Keratinocyte (primary cell): ENCODE measurements at places on chromosomes 1 and 21.
A peak's percentile ranks its signal among the peaks of the same experiment; 100 is the strongest.

DNA sequence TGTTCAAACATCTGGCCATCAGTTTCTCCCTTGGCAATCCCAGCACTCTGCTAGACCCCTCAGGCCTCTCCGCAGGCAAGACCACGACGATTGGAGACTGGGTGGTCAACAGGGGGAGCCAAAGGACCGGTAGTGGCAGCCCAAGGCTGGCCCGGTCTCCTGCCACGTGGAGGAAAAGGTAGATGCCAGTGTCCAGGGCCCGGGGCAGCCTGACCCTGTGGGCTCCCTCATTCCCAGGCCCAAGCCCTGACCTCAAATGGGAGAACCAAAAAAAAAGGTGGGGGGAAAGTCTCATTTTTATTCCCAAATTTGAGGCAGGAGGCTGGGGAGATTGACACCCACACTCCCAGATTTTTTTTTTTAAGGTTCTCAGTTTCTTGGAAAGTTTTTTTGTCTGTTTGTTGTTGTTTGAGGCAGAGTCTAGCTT lies 24.8 kb downstream of the S100A6 start:
- no peak overlapping the region for H3K4me3 ChIP-seq
- H3K27me3 ChIP-seq, result no peaks in the 10 kb centered on the region
- peak overlapping the region; percentile 34 for H3K27ac ChIP-seq
- H3K4me1 ChIP-seq, result peaks cover 41% of the 10 kb centered on the region
- H3K36me3 ChIP-seq, result no peaks in the 10 kb centered on the region

DNA sequence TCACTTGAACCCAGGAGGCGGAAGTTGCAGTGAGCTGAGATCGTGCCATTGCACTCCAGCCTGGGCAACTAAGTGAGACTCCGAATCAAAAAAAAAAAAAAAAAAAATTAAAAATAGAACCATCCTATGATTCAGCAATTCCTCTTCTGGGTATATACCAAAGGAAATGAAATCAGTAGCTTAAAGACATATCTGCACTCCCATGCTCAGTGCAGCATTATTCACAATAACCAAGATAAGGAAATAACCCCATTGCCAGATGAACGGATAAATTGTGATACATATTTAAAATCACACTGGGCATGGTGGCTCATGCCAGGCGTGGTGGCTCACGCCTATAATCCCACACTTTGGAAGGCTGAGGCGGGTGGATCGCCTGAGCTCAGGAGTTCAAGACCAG lies 23.8 kb downstream of the ALDH9A1 start:
- no peaks in the 10 kb centered on the region for H3K27me3 ChIP-seq
- no peak overlapping the region for H3K27ac ChIP-seq
- H3K36me3 ChIP-seq, result peaks cover 6% of the 10 kb centered on the region

DNA sequence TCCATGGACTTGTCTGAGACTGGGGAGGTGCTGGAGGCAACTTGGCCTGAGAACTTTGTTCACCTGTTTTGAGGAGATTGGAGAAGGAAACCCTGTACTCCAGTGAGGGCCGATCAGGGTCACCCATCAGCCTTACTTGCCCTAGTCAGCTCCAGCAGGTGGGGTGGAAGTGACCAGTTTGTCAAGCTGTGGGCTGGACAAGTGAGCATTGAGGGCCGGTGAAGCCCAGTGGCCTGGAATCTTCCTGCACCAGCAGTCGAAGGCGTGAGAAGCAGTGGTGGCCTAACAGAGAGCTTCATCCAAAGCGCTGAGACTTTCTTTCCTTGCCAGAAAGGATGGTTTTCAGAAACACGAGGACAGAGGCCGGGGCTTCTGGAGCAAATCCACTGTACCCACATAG lies 9.6 kb downstream of the SLC37A1 start:
- no peaks in the 10 kb centered on the region for H3K27me3 ChIP-seq
- H3K4me3 ChIP-seq, result no peak overlapping the region
- H3K27ac ChIP-seq, result no peak overlapping the region
- H3K36me3 ChIP-seq, result peaks cover 8% of the 10 kb centered on the region

GRCh38 chr1:22186311-22186710 lies 43.4 kb upstream of the WNT4 start:
- H3K36me3 ChIP-seq, result no peaks in the 10 kb centered on the region
- H3K4me1 ChIP-seq, result no peaks in the 10 kb centered on the region
- H3K4me3 ChIP-seq, result no peak overlapping the region

DNA sequence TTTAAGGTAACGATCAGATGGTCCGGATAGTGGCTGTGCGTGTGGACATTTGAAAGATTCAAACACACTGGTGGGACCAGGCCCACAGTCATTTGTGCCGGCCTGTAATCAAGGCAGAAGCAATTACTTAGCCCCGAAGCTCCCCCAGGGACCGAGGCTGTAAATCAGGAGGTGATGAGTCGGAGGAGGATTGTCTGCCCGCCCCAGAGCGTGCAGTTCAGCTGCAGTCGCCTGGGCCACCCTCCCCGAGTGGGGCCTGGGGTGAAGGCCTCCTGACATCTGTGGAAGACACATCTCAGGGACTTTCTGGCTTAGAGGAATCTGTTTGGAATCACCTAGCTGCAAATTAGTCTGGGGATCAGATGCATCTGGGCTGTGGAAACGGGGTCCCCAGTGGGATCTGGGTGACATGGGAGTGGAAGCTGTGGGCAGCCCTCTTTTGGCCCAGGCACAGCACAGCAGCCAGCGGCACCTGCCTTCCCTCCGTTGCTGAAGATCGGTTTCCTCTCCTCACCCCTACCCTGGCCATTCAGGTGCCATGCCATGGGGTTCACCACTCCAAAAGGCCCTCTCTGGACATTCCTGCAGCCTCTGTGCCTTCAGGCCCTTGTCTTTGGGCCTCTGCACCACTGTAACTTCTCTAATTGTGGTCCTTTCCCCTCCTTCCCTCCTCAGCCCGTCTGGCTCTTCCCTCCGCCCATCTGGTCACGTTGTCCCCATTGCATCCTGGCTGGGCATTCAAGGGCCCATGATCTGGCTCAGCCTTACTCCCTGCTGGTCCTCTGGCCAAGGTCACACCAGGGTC lies 25.7 kb downstream of the LHX4 start:
- no peak overlapping the region for H3K4me3 ChIP-seq
- no peak overlapping the region for H3K27ac ChIP-seq
- no peak for DNase-seq
- H3K4me1 ChIP-seq, result no peaks in the 10 kb centered on the region
